ENCODE measurements at places on chromosomes 2 and 18.

DNA sequence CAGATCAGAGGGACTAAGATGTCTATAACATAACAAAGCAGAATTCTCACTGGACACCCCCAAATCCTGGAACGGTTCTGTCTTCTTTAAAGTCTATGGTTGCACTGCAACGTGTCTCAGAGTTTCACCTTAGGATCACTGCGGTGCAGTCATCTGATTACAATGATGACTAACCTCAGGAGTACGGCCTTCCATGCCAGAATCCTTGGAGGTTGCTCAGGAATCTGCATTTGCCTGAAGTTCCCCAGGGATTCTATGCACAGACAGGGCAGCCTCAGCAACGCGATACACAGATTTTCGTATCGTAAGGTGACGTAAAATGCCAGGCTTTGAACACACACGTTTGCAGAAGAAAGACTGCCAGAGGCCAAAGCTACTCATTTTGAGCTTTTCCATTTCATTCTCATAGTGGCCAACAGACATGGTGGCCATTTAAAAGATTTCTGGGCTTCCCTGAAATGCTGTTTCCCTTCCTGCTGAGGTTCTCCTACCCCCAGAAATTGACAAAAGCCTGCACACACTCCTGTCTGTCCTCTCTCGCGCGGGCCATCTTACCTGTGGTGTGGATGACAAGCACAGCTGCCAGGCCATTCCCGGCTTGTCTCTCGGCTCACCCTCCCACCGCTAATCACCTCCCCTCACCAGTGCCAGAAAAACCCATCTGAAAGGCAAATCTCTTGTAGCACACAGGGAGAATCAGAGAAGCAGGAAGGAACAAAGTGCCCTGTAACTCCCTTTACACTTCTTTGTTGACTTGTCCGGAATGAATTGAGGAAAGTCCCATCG lies 148.8 kb downstream of the ACKR3 start:
- peak; percentile 40 for DNase-seq

DNA sequence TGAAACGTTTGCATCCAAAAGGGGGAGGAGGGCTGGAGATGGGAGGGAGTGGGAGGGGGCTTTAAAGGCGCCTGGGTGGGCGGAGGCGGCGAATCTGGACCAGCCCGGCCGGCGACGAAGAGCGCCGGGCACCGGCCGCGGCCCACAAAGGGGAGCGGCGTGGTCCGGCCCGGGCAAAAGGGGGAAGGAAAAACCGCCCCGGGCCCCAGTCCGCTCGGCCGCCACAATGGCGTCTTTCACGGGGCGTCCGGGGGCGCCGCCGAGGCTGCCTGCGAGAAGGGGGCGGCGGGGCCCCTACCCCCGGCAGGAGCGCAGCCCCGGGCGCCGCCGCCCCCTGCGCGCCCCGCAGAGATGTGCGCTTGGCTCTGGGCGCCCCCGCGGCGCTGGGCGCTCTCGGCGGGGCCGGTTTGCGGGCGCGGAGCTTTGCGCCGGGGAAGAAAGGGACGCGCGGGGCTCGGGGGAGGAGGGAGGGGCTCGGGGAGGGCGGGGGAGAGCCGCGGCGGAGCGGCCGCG lies 108.1 kb upstream of the KCTD1 start:
- DNase-seq: no peak

GRCh38 chr2:102834523-102835273 lies 72.9 kb downstream of the TMEM182 start:
- no peak for DNase-seq

GRCh38 chr2:212284166-212284565 lies 254.4 kb downstream of the ERBB4 start:
- no peak for DNase-seq

- no peak for DNase-seq
These were observed 226.0 kb upstream of the PXDN start for GRCh38 chr2:1970341-1970740.

DNA sequence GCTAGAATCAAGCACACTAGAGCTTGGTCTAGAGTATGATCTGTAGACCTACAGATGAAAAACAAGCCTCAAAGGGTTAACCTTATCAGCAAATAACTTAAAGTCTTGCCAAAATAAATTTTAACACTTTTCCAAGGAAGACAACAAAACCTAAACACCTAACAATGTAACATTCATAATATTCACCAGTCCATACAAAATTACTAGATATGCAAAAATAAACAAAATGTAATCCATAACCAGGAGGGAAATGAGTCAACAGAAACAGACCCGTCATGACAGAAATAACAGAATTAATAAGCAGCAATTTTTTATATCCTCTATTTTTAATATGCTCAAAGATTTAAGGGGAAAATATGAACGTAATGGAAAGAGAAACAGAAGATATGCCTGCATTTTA lies 36.1 kb downstream of the TRAK2 start:
- no peak for DNase-seq

GRCh38 chr2:104853534-104854497 lies at the start of gene POU3F3:
Gene POU3F3 (plus strand): TSS chr2:104854115. CDS start chr2:104855511, 1,396 bp downstream.
- DNase-seq: peak; percentile 96

Measured in astrocyte of the spinal cord (primary cell).